ENCODE measurements at places on chromosomes 11 and 22. TPM values are rescaled to one million over a fixed set of nuclear protein-coding genes. Genes with fewer than 3 reads are reported as not detected.

GRCh38 chr11:94150704-94151685 is 22.4 kb downstream of the PANX1 start:
- no peak for DNase-seq

DNA sequence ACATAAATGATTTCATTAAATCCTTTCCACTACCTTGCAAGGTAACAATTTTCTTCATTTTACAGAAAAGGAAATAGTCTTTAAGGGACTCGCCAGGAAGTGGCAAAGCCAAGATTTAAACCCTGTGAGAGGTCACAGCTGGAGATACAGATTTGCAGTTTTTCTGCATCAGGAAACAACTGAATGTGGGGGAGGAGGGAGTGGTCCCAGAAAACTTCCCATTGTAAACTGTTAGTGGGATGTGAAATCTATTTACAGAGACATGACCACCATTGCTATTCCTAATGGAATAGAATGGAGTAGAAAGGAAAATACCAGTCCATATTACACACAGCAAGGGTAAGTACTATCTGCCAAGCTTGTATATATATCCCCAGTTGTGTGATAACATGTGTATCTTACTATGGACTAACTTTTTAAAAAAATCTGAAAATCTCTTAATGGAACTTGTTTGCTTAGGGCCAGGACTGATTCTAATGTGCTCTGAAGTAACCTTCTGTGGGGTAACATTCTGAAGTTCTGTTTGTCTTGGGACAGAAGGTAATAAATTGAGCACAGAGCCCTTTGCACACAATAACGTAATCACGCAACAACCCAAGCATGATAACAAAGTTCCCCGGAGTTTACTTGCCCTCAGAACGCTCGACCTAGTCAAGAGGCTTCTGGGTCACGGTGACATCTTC is 10.9 kb upstream of the TSKU start:
- no peak for DNase-seq

DNA sequence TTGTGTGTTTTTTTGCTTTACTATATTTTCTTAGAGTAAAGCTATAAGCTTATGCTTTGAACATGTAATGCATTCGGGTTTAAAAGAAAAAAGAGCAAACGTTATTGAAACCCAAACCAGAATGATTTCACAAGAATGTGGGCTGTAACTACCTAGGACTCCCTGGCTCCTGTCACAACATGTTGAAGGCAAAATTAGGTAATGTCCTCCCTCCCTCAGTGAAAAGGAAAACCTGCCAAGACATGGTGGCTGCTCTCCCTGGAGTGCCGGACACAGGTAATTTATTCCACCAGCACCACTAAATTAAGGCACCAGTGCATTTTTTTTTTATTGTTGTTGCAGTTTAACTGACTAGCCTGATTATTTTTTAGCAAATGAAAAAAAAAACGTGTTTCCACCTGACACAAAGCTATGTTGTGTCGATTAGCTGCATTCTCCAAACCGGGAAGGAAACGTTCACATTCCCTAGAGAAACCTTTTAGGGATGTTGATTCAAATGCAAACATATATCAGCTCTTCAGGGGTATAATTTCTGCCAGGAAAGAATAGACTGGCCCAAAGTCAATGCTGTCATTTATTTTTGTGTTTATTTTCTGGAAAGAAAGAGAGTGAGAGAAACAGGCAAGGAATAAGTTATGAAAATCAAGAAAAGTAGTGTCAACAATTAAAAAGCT is 134.6 kb downstream of the CCDC34 start:
- DNase-seq = no peak

DNA sequence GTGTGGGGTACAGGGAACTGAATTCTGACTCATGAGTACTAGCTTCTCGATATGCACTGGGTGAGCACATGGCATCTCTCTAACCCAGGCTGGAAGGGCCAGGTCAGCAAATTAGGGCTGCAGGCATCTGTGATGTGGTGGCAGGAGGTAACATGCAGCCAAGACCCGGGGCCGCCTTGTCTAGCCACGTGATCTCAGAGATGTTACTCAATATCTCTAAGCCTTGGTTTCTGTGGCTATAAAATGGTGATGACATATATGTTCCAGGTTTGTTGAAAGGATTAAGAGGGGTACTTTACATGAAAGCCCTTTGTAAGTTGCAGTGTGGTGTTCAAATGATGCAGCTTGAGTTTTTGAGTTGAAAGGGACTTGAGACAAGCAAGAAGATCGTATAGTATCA is 3.2 kb downstream of the ST14 start:
- no peak for DNase-seq

DNA sequence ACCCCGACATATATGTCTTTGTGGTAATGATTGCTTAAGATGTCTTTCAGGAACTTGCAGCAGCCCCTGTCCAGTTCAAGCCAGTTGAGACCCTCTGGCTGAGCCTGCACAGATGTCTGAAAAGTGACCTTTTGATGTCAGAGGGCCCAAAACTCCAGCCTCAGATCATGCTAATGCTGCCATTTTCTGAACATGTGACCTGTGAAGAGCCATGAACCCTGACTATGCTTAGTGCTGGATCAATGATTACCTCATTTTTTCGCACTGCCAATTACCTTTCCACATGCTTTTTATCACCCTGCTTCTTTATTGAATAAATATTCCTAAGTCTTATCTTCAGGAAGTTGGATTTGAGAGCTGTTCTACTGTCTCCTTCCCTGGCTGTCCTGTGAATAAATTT is 6.9 kb upstream of the CYP2R1 start:
- DNase-seq = no peak

DNA sequence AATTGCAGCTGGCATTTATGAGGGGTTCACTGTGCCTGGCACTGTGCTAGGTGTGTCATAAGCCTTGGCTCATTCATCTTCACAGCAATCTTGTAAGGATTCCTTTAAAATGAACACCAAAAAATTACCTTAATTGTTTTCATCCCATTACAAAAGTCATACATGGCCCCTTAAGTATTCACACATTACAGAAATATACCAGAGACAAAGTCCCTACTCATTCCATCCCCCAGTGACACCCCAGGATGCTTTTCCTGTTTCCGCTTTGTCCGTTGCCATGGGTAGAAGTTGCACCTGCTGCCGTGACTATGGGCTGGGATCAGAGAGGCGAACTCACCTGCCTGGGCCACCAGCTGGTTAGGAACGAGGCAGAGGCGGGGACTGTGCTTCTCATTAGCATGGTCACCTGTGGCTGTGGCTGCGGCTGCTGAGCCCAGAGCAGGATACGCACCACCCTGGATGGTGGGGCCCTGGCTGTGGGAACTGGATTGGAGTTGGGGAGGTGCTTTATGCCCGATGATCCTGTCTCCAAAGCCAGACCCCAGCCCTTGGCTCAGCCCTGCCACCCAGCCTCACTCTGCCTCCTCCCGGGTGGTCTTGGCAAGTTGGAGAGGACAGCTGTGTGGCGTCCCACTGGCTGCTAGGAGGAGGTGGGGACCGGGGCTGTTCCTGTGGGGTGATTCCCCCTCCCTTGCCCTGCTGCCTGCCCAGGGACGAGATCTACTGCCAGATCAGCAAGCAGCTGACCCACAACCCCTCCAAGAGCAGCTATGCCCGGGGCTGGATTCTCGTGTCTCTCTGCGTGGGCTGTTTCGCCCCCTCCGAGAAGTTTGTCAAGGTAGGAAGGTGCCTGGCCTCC is 60.8 kb downstream of the MYO7A start:
- no peak for DNase-seq

DNA sequence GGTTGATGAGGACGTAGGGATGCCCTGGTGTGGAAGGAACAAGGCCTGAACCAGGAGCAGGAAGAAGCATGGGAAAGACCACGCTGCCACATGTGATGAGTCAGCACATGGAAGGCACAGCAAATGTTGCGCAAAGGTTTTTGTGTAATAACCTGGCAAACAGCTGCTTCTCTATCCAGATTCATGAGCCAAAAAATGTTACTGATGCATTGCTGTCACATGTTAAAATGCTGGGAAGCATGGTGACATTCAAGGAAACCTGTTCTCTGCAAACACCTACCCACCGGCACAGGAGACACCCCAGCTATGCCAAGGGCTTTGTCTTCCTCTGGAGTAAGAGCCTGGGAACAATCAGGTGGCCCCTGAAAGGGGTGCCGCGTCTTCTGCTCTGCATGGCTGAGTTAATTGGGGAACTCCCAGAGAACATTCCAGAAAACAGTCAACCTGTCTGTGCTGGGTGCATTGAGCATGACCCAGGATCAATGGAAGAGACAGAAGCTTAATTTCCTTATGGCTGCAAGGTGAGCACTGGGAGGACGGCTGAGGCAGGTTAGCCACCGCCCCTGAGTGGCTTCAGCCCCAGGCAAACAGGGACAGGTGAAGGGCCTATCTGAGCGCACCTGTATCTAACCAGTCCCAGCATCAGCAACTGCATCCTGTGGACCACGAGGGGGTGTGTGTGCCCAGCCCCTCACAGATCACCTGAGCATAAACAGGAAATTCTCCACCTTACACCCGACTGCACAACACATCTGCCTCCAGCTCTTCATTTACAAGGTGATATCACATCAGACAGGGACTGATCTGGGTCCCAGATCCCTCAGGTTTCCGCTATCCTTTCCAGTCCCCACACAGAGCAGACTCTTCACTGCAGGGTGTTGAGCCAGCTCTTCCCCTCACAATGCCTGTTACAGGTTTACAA is 108.4 kb downstream of the GGTLC2 start:
- DNase-seq = no peak

DNA sequence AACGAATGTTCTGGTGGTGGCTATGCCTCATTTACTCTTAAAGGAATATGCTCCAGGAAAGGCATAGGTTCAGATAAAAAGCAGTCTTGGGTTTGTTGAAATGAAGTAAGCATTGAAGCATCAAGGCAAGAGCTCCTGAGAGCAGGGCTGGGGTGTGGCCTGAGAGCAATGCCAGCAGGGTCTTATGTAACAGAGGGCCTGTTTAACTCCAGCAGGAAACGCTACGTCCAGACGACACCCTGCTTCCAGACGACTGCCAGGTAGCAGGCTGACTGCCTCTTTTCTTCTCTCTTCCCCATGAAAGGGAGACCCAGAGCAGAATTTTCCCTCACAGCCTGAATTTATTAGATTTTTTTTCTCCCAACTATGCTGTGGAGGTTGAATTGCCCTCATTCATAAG is 127.2 kb upstream of the SLC5A12 start:
- no peak for DNase-seq

DNA sequence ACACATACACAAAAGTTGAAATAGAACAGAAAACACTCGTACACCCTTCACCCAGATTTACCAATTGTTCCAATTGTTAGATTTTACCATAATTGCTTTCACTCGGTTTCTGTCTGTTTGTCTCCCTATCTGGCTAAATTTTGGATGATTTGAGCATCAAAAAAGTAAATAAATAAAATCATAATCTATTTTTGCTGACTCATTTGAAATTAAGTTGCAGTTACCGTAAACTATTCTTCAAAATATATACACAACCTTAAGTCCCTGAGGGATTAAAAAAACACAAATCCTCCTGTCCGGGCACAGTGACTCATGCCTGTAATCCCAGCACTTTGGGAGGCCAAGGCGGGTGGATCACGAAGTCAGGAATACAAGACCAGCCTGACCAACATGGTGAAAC is 81.3 kb upstream of the SYT9 start:
- DNase-seq = no peak

- DNase-seq = peak; percentile 10
These were observed at the start of gene CASP4 for GRCh38 chr11:104968355-104968855. Gene CASP4, minus strand, starts transcription at chr11:104968574. Its CDS starts 49 bp downstream, at chr11:104968525.

- DNase-seq = no peak
These were observed 22.6 kb upstream of the SORL1 start for GRCh38 chr11:121429556-121429955.

GRCh38 chr11:117980720-117981119 is 5.5 kb upstream of the IL10RA start:
- DNase-seq = no peak

GRCh38 chr11:91653079-91653754 is 571.4 kb upstream of the FAT3 start:
- DNase-seq = no peak

DNA sequence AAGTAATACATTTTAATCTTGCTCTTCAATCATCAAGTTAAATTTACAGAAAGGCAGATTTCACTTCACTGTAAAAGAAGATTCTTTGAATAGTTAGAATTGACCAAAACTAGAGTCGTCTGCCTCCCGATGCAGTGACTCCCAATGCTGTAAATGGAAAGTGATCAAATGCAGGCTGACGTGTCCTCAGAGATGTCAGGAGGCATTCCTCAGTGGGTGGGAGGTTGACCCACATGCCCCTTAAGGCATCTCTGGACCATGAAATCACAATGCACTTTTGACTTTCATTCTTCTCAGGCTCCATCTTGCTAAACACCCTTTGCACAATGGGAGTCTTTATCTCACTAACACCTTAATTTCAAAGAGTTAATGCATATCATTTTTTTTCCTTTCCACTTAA is 19.0 kb upstream of the CECR2 start:
- no peak for DNase-seq

- DNase-seq = no peak
These were observed 253.1 kb downstream of the FAT3 start for GRCh38 chr11:92477686-92478085.

- no peak for DNase-seq
These were observed 42.1 kb downstream of the PAMR1 start for GRCh38 chr11:35483131-35483820.

DNA sequence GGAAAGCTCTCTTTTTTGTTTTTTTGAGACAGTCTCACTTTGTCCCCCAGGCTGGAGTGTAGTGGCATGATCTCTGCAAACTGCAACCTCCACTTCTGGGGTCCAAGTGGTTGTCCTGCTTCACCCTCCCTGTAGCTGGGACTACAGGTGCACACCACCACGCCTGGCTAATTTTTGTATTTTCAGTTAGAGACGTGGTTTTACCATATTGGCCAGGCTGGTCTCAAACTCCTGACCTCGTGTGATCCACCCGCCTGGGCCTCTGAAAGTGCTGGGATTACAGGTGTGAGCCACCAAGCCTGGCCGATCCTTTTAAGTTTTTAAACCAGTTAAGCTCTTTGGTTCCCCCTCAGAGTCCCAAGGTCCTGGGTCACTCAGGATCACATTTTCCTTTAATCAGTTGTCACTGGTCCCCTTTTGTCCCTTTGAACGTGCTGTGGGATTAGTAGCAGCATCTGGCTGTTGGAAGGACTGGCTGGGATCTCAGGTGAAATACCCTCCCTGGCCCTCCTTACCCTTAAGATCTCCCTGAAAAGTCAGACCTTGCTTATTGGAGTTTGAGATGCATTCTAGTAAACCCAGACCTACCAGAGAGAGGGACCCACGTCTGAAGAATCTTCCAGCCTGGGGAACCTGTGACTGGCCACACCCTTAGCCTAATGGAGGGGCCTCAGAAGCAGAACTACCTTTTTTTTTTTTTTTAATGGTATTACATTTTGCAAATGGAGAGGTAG is 8.1 kb downstream of the MALAT1 start:
- peak; percentile 84 for DNase-seq

GRCh38 chr11:114202011-114202609 is 94.1 kb upstream of the NNMT start:
- no peak for DNase-seq

GP1BB gene
- polyA plus RNA-seq = 2.9 TPM

TCN2 gene
- 65.2 TPM for polyA plus RNA-seq

ADAMTS15 gene
- 54.1 TPM for polyA plus RNA-seq

FAM83F gene
- polyA plus RNA-seq = 2.5 TPM

RASD2 gene
- polyA plus RNA-seq = 1.5 TPM

OR10A2 gene
- 0.08 TPM for polyA plus RNA-seq

CHRM1 gene
- not detected for polyA plus RNA-seq

OR51B5 gene
- polyA plus RNA-seq = 0.20 TPM

FBLN1 gene
- polyA plus RNA-seq = 98.3 TPM

RAG1 gene
- 2.8 TPM for polyA plus RNA-seq

KCNQ1OT1 gene
- 2.8 TPM for polyA plus RNA-seq

SLC29A2 gene
- 20.7 TPM for polyA plus RNA-seq

SLCO2B1 gene
- 8.2 TPM for polyA plus RNA-seq

Data from left kidney (tissue), 8 donors.